ENCODE measurements at places on chromosomes 5 and 9.
A peak's percentile ranks its signal among the peaks of the same experiment; 100 is the strongest.

DNA sequence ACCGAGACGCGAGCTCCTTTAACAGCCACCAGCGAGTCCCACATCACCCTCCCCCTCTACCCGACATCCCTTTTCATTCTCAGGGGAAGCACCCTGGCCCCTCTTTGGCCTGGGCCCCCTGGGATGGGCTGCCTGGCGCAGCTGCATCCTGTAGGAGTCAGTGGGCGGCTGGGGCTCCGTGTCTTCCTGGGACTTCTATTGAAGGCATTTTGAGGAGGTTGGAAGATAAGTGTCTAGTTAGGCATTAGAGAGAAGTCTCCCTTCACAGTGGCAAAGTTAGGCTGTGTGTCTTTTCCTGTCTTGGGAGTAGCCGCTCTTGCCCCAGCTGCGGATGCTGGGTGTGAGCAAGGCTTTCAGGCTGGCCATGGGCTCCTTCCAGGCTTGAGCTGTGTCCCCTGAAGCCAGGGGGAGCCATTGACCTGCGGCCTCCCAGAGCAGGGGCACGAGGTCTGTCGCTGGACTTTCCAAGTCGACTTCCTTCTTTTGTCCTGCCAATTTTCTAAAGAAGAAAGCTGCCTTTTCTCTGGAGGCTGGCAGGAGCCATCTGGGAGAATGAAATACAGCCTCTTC is 18.6 kb upstream of the NKD2 start:
- peak; percentile 85 for DNase-seq

GRCh38 chr5:40605295-40605958 is 74.3 kb upstream of the PTGER4 start:
- no peak for DNase-seq

GRCh38 chr9:105608721-105609598 is 51.0 kb downstream of the FKTN start:
- peak; percentile 79 for DNase-seq

GRCh38 chr5:157214861-157215513 is 34.3 kb downstream of the ITK start:
- DNase-seq: no peak

DNA sequence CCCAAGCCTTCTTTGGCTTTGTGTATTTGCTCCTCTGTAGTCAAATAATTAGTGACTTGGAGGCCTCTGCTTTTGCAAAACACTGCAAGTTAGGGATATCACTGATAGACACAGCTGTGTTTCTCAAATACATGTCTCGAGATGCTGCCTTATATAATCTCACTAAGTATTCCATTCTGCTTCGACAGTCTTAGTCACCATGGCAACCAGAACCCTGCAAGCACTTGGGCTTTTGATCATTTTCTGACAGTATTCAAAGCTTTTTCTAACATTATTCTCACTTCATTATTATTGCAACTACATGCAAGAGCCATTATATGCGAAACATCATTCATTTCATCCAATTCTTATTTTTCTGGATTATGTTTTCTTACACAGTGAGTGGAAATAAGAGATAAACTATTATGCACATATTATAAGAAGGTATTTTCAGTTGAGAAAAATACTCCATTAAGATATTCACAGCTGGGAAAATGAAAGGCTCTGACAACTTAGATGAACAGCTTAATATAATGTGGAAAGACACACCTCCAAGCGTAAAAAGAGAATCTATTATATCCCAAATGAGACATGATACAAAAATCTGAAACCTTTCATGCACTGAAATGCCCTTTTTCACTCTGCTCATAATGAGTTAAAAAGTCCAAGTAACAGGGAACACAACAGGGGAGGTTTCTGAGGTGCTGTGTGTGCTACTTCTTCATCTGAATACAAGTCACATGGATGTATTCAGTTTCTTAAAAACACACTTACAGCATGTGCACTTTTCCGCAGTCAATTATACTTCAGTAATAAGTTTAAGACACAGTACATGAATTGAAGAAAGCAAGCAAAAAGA is 93.9 kb downstream of the SCAI start:
- peak; percentile 49 for DNase-seq

DNA sequence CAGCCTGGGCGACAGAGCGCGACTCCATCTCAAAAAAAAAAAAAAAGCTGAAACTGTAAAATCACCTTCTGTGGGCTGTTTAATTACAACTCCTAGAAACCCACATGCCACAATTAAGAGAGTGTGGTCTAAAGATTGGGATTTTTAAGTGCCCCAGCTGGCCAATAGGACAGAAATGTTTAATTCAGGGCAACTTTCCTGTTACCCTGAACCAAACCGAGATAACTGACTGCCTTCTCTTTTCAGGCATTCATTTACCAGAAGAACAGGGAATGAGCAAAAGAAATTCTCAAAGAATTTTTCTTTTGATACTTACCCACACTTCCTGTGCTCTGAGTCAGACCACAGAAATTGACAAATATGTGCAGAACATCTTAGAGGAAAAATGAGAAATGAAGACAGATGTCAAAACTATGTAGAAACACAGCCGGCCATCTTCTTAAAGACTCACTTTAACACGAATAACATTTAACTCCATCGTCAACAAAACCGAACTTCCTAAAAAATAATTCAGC is 221.3 kb upstream of the DAPK1 start:
- no peak for DNase-seq

DNA sequence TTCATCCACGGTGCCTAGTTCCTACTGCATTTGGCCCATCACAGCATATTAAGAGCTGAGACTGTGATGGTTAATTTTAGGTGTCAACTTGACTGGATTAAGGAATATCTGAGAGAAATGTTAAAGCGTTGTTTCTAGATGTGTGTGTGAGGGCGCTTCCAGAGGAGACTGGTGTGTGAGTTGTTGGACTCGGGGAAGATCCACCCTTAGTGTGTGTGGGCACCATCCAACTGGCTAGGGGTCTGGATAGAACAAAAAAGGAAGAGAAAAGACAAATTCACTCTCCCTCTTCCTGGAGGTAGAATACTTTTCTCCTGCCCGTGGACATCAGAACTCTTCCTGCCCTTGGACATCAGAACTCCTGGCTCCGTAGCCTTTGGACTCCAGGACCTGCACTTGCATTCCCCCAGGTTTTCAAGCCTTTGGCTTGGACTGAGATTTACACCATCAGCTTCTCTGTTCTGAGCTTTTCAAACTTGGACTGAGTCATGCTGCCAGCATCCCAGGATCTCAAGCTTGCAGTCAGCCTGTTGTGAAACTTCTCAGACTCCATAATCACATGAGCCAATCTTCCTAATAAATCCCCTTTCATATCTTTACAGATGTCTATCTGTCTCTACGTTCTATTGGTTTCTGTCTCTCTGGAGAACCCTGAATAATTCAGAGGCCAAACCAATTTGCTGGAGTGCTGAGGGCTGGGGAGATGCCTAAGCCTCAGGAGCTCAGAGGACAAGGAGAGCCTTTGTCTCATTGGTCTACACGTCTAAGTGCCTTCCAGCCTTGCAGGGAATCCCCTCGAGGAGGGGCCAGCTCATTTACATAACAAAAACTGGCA is 164.5 kb downstream of the DCP2 start:
- DNase-seq: no peak

DNA sequence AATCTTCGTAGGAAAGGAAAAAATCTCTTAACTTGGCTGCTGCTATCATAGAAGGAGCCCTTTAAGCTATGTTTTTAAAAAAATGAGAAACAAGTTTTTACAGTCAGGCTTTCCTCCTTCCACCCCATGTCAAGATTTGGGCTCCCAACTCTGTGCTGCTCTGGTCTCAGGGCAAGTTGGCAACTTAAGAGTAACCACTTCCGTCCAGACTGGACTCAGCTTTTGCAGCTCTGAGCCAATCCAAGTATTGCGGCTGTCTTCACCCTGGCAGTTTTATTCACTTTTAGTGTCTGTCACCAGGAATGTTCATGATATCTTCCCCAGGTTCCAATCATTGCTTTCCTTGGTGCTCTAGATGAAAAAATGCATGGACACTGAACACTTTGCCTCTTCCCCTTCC is 115.9 kb upstream of the GAS1 start:
- no peak for DNase-seq

DNA sequence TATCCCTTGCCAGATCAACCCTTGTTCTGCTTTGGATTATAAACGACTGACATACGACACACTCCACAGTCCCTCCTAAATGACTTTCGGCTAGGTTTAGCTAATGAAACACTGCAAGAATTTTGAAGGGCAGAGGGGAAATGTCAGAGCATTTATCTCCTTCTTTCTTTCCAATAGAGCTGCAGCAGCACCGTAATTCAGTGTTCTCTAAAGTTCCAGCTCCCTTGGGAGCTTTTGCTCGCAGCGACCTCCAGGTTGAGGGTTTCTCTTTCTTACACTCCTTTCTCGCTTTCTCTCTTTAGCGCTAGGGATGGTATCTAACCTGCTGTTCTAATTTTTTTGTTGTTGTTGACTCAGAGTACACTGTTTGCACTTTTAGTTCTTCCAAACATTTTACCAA is 467.1 kb upstream of the ST8SIA4 start:
- peak; percentile 4 for DNase-seq

- DNase-seq: no peak
Observed at GRCh38 chr5:159405611-159406031, 75.3 kb upstream of the IL12B start.

GRCh38 chr9:128340691-128341434 is 536 bp downstream of the SLC27A4 start:
- DNase-seq: peak; percentile 48

- DNase-seq: no peak
Observed at GRCh38 chr5:146254223-146254622, 50.8 kb downstream of the RBM27 start.

DNA sequence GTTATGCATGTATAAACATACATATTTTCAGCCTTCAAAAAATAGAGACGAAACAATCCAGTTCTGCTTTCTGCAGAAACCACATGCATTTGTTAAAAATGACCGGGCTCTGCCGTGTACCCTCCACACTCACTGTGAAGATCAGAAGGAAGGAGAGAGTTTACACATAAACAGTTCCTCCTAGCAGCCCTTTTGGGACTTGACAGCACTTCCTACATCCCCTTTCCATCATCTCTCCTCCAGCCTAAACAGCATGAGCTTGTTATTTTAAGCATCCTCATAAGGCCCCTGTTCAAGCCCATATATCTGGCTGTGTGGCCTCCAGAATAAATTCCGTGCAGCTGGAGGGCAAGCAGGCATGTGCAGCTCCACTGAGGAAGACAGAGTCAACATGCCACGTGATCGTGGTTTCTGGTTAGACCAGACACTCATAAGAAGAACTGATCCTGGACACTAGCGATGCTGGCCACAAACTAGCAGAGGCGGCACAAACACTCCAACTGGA is 42.2 kb downstream of the NIPAL4 start:
- no peak for DNase-seq

DNA sequence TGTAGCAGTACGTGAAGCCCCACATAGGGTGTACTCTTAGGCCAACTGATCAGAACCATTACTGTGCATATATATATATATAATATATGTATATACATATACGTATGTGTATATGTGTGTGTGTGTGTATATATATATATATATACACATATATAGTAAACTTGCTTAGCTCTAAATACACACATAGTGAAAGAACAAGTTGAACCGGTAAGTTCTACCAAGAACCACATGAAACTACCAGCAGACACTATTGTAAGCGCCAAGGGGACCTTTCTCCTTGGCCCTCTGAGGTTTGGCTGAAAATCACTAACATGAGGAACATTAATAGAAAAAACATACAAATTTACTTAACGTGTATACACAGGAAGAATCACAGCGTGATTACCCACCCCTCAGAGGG is 1.8 kb upstream of the TARS1 start:
- DNase-seq: no peak

- peak; percentile 86 for DNase-seq
Observed at GRCh38 chr9:137828527-137829259, 48.9 kb upstream of the CACNA1B start.

DNA sequence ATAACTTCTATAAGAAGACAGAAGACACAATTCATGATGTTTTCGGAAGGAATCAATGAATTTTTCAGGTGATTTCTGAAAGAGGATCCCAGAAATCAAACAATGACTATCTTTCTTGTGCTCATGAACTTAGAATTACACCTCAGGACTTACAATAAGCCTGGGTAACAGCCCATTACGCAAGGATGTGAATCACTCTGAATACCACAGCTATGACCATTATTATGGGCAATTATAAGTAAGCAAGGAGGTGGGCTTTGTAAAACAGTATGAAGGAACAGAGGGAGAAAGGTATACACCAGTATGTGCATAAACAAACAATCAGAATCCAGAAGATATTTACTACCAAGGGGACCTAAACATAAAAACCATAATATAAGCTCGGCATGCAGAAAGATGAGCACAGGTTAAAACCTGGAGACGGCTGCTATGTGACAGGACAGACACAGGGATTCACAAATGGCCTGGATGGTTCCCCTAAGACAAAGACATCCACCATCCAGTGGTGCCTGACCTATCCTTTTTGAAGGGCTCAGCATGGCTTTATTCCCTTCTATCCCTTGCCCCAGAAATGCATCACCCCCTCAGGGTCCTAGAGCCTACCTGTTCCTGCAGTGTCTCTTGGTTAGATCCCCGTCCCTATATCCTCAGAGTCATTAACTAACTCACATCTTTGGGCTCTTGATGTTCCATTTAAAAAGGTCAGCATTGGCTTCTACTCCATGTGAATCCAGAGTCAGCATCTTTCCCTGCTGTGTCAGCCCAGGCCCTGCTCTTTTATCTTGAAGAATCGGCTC is 21.8 kb upstream of the PPP2CA start:
- peak; percentile 63 for DNase-seq

- no peak for DNase-seq
Observed at GRCh38 chr5:1755321-1755949, 44.2 kb downstream of the MRPL36 start.

DNA sequence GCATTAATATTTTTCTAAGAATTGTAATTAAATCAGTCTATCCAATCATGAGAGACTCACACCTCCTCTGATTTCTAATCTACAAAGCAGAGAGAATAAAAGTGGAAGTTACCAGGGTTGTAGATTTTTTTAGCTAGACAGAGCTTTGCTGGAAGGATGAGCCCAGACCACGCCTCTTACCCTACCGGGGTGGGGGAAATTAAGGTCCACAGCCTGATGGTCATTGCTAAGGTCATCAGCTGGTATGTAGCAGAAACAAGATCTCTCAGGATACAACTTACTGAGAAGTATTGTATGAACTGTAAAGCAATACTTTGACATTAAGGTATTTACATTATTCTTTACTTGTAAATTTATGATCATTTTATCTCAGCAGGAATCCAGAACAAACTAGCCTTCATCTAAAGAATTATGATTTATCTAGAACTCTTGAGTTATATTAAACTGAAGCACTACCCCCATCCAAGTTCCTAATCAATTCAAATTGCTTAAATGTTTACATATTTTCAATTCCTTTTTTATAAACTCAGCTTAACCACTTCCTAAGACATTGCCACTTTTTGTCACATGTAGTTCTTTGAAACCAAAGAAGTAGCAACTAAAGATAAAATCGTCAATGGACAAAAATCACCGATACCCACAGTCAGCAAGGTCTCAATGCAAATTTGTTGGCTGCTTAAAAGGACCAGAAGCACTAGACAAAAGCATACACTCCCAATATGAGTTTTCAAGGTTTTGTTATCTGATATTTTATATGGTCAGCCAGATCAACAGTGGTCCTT is 225.8 kb upstream of the DAPK1 start:
- no peak for DNase-seq

- DNase-seq: no peak
Observed at GRCh38 chr9:2781336-2781735, 62.6 kb downstream of the PUM3 start.

GRCh38 chr9:102796244-102796643 is 198.9 kb upstream of the CYLC2 start:
- no peak for DNase-seq
